ENCODE measurements at places on chromosomes 16 and 17.

GRCh38 chr16:69187446-69188235 is 677 bp downstream of the SNTB2 start:
- peak; percentile 83 for DNase-seq

- DNase-seq, result no peak
Measured at GRCh38 chr17:69725146-69725545, 310.6 kb downstream of the MAP2K6 start.

DNA sequence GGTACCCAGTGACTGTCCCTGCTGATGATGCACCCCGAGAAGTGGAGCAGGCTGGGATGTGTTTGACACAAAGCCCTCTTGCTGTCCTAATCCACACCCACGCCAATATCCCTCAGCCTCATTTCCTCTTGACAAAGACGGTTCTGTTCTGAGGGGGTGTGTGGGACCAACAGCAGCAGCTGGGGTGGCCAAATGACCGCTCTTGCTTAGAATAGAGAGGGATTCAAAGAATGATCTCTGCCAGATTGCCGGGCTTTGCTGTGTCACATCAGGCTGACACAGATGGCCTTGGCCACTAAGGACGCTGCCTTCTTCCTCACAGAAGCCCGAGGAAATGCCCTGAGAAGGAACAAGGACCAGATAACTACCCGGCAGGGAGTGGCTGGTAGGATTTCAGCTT is 250.7 kb downstream of the NTN1 start:
- no peak for DNase-seq

DNA sequence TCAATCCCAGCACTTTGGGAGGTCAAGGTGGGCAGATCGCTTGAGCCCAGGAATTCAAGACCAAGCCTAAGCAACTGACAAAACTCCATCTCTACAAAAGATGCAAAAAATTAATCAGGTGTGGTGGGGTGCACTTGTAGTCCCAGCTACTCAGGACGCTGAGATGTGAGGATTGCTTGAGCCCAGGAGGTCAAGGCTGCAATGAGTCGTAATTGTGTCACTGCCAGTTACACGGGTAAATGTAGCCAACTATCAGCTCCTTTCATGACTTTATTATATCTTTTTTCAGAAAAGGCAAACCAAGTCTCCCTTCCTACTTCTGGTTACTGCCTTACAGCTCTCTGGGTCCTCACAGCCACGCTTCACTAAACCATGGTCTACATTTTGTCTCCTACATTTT is 4.0 kb downstream of the SDF2 start:
- DNase-seq, result no peak

DNA sequence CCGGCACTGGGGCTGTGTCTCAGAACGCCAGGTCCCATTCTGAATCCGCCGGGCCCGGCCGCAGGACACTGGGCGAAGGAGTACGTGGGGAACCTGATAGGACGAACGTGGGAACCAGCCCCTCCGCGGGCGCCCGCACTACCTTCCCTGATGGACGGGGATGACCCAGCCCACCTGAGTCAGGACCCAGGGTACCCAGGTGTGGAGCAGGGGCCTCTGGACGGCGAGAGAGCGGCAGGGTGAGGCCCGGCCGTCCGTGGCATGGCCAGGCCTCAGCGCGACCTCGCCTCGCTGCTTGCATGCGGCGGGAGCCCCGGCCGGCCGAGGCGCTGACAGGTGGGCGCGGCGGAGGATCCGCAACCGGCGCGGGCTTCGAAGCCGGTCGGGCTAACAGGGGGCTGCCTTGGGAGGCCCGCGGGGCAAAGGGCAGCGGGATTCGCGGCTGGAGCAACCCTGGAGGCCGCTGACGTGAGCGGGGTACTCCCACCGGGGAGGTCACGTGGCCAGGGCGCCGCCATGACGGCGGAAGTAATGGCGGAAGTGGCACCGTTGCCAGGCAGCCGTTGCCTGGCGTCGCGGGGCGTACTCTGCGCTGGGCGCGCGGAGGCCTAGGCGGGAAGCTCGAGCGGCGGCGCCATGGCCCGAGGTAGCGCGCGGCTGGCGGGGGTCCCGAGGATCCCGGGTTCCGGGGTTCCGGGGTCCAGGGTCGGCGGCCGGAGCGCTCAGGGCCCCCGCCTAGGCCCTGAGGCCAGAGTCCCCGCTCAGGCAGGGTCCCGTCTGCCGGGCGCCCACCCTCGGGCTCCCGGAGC is at the start of gene WDR90:
TSS of gene WDR90 (plus strand) at position 585 of the 809 bp plus-strand sequence. CDS start at position 637, 52 bp downstream.
- DNase-seq, result peak; percentile 97

DNA sequence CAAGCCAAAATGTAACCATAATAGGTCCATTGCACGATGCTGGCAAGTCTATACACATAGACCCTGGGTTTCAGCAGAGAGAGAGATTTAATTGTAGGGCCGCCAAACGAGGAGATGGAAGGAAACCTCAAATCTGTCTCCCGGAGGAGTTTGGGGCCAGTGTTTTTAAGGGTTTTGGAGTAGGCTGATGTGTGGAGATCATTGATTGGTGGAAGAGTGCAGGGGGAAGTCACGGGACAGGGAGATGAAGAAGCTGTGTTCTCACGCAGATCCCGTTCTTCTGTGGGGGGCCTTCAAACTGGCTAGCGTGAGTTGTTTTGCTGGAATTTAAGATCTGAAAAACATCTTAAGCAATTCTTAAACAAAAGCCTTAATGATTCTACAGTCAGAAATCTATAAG is 84.8 kb downstream of the KATNIP start:
- DNase-seq, result no peak

DNA sequence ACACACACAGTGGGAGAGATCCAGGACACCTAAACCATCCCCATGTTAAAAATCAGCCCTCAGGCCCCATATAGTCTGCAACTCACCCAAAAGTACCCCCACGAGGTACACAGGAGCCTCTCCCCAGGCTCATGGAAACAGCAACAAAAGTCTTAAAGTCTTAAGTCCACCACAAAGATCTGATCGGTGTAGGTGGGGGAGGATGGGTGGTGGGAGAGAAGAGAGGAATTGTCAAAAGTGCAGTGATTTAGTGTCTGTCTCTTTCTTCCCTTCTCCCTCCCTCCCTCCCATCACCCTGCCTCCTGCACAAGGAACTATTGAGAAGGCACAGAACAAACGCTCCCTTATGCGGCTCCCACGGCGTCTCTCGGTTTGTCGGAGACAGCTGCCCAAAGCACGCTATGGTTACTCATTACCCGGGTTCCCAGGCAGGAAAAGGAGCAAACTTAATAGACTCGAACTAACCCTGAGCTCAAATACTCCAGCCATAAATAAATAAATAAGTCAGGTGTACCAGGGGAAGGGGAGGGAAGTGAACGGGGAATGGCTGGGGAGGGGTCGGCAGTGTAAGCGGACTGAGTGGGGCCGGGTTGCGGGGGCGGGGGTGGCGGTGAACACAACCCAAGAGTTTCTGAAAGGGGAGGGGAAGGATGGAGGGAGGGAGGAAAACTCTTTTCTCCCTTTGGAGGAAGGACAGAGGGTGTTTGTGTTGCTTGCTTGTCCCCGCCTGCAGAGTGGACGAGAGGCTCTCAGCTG is 477.4 kb downstream of the SLC39A11 start:
- DNase-seq, result no peak

GRCh38 chr16:21626659-21627277 is 25.6 kb downstream of the IGSF6 start:
- DNase-seq, result peak; percentile 70

GRCh38 chr16:85825326-85825725 is 25.8 kb downstream of the COX4I1 start:
- no peak for DNase-seq

DNA sequence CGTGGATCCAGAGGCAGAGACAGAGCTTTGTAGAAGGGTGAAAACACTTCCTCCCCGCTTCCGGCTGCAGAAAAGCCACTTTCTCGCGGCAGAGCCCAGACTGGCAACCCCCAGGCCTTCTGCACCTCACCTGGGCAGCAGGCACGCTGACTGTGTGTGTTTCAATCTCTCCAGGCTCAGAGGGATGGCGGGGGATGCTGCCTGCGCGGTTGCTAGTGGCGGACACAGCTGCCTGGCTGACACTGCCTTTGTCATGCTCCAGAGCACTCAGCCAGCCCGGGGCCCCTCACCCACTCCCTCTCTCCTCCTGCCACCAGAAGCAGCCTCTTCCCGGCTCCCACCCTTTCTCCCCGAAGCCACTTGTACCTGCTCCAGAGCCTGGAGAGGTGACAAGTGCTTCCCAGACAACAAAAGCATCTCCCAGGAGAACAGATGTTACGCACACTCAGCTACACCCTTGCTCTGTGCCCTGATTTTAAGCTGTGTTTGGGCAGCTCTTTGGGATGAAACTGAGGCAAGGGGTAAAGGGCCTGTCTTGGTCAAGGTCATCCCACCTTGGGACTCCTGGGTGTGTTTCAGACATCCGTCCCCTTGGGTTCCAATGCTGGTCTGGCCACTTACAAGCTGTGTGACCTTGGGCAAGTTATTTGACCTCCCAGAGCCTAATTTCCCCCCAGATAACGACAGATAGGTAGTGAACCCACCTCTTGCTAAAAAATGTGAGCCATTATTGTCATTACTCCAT is 9.2 kb upstream of the GLIS2 start:
- peak; percentile 69 for DNase-seq

DNA sequence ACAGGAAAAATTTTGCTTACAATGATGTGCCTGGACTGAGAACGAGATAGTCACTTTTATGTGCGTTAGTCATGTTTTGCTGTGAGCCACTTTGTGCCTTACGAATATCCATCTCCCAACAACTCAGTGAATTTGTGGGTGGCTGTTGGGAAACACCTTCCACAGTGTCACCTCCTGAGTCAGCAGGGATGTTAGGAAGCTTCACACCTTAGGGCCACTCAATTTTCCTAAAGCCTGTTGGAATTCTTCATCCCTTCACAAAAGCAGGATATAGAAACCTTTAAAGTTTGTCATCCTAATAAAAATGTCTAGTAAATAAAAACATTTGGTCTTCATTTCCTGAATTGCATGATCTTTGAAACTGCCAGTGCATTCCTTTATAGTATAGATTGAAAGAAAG is 4.3 kb upstream of the KRTAP3-1 start:
- no peak for DNase-seq

DNA sequence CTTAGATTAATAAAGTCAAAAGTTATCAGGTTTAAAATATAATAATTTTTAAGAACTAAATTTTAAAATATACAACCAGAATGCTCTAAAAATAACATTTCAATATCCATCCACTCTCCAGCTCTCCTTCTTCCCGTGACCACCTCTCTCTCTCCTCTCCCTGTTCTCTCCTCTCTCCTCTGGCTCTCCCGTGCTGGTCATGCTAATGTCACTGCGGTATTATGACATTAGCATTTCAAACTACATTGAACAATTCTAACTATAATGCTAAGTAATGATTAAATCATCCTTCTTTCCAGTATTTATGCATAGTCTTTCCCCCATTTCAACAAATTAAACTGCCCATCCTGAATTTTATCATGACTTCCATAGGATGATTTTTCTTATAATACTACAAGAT is 154.7 kb downstream of the CEP112 start:
- no peak for DNase-seq

- DNase-seq, result peak; percentile 88
Measured at GRCh38 chr17:76196675-76197074, 43.6 kb downstream of the RNF157 start.

- DNase-seq, result no peak
Measured at GRCh38 chr16:26981266-26981938, 85.3 kb upstream of the C16orf82 start.

DNA sequence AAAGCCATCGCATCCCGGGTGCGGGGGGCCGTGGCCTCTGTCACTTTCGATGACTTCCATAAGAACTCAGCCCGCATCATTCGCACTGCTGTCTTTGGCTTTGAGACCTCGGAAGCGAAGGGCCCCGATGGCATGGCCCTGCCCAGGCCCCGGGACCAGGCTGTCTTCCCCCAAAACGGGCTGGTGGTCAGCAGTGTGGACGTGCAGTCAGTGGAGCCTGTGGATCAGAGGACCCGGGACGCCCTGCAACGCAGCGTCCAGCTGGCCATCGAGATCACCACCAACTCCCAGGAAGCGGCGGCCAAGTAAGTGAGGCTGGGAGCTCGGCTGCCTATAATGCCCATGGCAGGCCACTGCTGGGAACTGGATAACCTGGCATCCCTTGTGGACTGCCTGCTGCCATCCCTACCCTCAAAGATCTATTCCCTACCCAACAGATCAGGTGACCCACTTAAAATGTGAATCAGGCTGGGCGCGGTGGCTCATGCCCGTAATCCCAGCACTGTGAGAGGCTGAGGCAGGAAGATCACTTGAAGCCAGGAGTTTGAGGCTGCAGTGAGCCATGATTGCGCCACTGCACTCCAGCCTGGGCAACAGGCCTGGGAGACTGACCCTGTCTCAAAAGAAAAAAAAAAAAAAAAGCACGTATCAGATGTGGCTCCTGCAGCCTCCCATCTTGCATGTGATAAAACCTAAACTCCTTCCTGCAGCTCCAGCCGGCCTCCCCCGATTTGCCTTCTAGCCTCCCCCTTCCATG is 18.3 kb downstream of the CDIPT start:
- peak; percentile 85 for DNase-seq

DNA sequence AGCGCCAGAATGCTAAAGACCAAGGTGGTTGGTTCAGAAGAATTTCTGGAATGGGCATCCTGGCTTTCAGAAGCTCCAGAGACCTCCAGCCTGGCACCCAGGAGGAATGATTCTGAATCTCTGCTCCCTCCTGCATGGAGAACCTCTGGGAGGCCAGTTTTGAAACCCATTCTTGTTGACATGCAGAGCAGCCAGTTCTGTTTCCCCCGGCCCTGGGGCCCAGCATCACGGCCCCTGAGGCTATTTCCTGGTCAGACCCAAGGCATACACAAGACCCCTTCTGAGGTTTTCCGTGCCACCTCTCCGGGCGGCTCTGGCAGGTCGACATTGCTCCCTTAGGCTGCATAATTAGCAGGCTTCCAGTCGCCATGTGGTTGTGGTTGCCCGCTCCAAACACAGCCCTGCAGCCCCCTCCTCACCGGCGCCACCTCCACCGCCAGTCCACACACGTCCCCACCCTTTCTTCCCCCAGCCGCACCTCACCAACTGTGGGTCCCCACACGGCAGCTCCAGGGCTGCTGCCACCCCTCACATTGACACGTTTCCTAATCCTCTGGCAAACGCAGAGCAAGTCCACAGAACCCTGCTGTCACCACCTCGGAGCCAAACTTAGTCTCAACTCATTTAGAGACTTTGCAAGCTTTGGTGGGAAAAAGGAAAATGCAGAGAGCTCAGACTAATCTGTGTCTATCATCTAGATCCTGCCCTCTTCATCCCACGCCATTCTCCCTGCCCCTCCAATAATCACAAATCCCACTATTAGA is 367.1 kb downstream of the SOX9 start:
- DNase-seq, result no peak

- DNase-seq, result no peak
Measured at GRCh38 chr16:11224894-11225676, 30.9 kb downstream of the SOCS1 start.

DNA sequence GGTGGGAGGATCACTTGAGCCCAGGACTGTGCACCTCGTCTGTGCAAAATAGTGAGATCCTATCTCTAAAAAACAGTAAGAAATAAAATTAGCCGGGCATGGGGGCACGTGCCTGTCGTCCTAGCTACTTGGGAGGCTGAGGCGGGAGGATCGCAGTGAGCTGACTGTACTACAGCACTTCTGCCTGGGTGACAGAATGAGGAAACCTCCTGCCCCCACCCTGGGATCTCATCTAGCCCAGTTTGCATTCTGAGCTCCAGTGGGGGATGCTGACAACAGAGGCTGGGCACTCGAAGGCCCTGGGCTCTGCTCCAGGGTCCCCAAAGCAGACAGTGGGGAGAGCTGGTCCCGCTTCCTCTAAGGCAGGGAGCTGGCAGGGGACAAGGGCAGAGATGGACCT is 7.1 kb downstream of the NAGPA start:
- DNase-seq, result no peak

Measured in sigmoid colon (tissue), 7 donors.